ENCODE measurements at places on chromosomes 1 and 21.

- no peak for DNase-seq
Observed at GRCh38 chr1:4269330-4269729, 369.3 kb upstream of the C1orf174 start.

GRCh38 chr1:45516465-45516864 lies 5.2 kb downstream of the PRDX1 start:
- no peak for DNase-seq

DNA sequence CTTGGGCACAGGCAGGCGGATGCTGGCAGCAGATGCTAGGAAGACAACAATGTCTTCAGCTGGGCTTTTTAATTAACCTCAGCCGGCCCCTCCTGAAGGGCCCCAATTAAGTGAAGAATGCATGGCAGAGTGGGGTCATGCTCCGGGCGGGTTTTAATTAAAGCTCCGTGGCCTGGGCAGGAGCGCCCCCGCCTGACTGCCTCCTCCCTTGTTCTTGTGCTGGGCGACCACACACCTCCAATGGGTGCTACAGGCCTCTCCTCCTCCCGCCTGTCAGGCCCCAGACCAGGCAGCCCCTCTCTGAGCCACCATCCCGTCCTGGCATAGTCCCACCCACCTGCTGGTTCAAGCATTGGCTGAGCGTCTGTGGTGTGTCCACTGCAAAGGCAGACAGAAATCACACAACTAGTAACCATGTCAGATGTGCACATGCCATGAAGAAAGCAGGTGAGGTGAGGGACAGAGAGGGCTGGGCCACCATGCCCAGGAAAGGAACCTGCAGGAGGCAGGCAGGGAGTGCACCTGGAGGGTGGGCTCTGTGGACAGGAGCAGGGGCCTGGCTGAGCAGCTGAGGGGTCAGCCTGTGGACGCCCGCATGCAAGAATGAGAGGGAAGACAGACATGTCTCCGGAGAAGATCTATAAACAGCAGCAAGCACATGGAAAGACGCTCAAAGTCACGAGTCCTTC lies 8.5 kb upstream of the ARF1 start:
- peak; percentile 65 for DNase-seq

GRCh38 chr1:26965213-26965612 lies 4.9 kb upstream of the KDF1 start:
- DNase-seq = no peak

DNA sequence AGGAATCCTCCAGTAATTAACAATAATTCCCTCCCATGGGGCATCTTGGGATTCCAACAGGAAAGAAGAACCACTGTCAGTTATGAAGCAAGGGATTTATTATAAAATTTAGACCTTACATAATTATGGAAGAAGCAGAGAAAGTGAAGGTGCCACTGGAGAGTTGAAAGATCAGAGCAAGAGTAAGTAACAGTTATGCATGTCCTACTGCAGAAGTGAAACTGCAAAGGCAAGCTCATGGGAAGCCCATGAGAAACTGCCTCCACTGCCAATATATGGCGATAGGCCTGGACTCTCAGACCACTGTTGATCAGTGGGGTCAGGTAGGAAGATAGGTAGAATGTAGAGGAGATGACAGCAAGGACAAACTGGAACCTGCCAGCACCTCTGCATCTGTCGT lies 123.6 kb upstream of the ZNF648 start:
- DNase-seq = no peak

GRCh38 chr1:222629921-222630535 lies 12.1 kb downstream of the MIA3 start:
- no peak for DNase-seq

GRCh38 chr1:174225499-174226204 lies 66.3 kb downstream of the RABGAP1L start:
- DNase-seq = no peak

GRCh38 chr1:247576514-247576913 lies 11.6 kb upstream of the OR2G2 start:
- DNase-seq = peak; percentile 34

DNA sequence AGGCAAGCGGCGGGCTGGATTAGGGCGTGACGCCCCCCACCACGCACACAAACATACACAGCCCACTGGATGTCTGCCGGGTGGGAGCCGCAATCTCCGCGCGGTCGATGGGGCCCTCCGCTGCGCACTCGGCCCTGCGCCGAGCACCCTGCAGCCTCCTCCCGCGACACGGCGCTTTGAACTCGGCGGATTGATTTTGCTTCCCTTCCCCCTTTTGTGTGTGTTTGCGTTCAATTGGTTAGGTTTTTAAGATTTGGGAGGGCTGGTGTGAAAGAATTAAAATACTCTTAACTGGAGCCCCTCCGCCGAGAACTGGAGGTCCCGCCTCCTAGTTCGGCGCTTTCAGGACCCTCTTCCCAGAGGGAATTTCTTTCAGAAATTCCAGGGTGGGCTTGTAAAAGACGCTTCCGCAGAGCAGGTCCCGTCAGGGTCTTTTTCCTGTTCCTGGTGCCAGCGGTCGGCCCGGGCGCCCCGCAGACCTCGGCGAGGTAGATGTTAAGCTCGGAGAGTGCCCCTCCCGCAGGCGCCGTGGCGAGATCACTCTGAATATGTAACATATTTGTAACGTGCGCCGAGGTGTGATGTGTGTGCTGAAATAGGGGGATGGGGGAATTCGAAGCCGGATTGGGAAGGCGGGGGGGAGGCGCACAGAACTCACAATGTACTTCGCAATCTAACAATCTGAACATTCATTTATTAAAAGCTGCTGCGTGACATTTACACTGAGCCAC lies 8.0 kb upstream of the BARHL2 start:
- no peak for DNase-seq

DNA sequence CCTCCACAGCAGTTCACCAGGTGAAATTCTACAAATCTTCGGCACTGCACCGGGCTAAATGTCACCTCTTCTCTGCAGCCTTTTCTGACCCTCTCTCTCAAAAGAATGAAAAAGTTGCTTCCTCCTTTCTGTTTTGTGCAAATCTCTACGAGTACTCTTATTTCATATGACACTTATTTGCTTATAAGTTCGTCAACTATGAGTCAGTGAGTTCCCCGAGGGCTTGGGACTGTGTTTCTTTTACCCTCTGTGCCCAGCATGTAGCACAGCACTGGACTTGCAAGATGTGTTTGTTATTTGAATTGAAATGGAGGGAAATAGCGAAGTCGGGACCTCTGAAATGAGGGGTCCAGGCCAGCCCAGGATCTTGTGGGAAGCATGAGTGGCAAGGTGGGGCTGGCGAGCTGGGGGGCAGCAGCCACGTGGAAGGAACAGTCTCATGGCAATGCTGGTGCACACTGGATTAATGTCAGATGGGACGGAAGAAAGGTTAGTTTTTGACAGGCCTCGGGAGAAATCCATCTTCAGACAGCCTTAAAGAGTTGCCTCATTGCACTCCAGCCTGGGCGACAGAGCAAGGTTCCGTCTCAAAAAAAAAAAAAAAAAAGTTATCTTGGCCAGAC lies 6.2 kb downstream of the SLC6A9 start:
- DNase-seq = no peak

- no peak for DNase-seq
Observed at GRCh38 chr1:67898033-67898726, 64.9 kb upstream of the GNG12 start.

DNA sequence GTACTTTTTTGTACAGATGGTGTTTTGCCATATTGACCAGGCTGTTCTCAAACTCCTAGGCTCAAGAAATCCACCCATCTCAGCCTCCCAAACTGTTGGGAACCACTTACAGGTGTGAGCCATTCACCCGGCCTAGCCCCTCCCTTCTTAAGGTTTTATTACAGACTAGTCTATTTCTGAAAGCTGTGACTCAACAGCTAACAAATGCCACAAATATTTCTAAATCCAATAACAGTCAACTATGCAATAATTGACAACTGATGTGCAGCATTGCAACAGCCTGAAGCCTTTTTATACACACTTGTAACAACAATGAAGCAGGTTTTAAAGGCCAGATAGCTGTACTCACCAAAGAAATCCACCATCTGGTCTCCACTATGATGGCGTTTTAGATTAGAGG lies 51.4 kb downstream of the GRIK1 start:
- DNase-seq = no peak

GRCh38 chr1:39204441-39205081 lies at the start of gene MACF1:
TSS of gene MACF1 (plus strand) at chr1:39204695. CDS start at chr1:39205023, 328 bp downstream.
- DNase-seq = no peak

- no peak for DNase-seq
Observed at GRCh38 chr1:227944090-227944930, 3.4 kb downstream of the WNT9A start.

DNA sequence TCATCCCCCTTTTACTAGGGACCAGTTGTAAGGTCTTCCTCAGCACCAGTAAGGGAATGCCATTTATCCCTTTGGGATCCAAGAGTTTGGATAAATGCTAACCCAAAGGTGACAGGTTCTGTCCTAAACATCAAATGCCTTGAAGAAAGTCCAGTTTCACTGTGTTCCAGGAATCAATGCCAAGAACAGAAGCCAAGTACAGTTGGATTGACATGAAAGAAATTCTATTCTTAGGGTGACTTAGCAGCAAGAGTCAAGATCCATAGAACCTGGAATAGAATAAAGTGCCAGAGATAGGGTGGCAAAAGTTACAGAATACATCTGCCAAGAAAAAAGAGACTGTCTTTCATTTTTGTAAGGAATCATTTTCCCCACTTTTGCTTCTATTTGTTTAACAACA lies 94.9 kb upstream of the ADAMTS5 start:
- no peak for DNase-seq

GRCh38 chr1:54871275-54872035 lies 15.5 kb downstream of the DHCR24 start:
- no peak for DNase-seq

DNA sequence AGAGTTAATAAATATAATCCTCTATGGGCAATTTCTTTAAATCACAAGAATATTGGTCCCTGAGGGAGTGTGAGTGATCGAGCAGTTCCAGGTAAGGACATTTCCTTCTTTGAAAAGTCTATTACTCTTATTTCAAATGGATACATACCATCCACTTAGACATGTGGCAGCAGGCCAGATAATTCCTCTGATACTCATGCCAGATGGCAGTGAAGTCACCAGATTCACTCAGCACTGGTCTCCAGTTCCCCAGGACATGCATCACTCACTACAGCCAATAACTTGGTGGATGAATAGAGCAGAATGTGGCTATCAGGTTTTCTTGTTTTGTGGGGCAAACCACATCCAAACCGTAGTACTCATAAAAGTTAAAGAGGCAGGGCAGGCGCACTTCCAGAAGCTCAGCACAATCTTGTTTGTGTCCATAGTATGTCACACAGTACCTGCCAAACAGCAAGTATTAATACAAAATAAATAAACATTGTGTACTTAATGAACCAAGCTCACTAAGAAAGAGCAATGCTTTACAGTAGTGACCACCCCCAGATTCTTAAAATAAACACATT lies 74.2 kb upstream of the CD53 start:
- DNase-seq = no peak

DNA sequence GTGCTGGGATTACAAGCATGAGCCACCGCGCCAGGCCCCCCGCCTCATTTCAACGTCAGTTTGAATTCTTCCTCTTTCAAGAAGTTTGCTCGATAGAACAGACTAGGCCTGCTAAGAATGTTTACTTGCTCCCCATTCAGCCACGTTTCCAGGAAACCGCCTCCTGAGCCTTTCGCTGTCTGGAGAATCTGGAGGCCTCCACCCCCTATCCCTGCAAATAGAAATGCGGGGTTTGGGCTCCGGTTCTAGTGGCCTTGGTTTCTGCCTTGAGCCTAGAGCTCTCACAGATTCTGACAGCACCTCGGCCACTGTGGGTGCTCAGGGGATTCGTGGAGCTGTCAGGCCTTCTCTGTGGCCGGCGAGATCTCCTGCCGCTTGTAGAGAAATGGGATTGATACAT lies 84.3 kb downstream of the UBIAD1 start:
- no peak for DNase-seq

GRCh38 chr1:153985341-153985912 lies 712 bp downstream of the RAB13 start:
- DNase-seq = no peak

GRCh38 chr1:223109581-223110026 lies 33.4 kb downstream of the TLR5 start:
- DNase-seq = no peak

DNA sequence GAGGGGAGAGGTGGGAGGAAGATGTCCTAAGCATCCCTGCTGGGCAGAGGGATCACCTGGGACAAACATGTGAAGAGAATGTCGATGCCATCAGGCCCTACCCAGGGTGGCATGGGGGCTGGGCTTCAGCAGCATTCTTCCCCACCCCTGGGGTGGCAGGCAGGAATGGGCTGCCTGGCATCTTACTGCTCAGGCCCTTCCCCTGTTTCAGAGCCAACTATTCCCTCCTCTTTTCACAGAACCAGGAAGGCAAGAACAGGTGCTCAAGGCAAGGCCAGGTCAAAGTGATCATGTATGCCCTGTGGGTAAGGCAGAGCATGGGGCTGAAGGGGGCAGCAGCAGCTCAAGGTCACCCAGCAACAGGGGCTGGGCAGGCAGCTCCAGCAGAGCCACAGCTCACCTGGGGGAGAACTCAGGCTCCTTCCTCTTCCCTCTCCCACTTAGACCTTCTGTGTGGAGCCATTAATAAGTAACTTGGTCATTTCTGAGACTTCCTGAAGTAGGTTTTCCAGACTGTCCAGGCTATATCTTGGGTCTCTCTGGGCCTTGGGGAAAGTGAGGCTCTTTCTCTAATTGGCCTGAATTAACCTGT lies 56.4 kb downstream of the ELK4 start:
- DNase-seq = no peak

Measured in D341Med (cell line).